PC-3 (cell line): ENCODE measurements at places on chromosomes 6 and 20. TPM values are rescaled to one million over a fixed set of nuclear protein-coding genes. Genes with fewer than 3 reads are reported as not detected.

GRCh38 chr6:25682324-25682723 is 30.3 kb downstream of the SCGN start:
- no peaks in the 10 kb centered on the region for H3K36me3 ChIP-seq
- no peak for DNase-seq
- H3K4me3 ChIP-seq, result no peak overlapping the region
- peaks cover 80% of the 10 kb centered on the region for H3K27me3 ChIP-seq
- H3K4me1 ChIP-seq, result no peaks in the 10 kb centered on the region

- H3K4me1 ChIP-seq, result peaks cover 19% of the 10 kb centered on the region
- DNase-seq, result no peak
- no peak overlapping the region for H3K27ac ChIP-seq
- H3K36me3 ChIP-seq, result no peaks in the 10 kb centered on the region
Observed at GRCh38 chr6:119449331-119450156, 100.0 kb upstream of the MAN1A1 start.

Gene ADGRF5
- 0.75 and 1.6 TPM in 2 replicates for total RNA-seq

GRCh38 chr6:11207199-11207968 is 25.1 kb downstream of the NEDD9 start:
- peak; percentile 98 for DNase-seq
- H3K4me3 ChIP-seq, result peak overlapping the region; percentile 56; the same call in 1 of the 2 replicates
- H3K4me1 ChIP-seq, result peaks cover 46% of the 10 kb centered on the region
- H3K36me3 ChIP-seq, result no peaks in the 10 kb centered on the region

DNA sequence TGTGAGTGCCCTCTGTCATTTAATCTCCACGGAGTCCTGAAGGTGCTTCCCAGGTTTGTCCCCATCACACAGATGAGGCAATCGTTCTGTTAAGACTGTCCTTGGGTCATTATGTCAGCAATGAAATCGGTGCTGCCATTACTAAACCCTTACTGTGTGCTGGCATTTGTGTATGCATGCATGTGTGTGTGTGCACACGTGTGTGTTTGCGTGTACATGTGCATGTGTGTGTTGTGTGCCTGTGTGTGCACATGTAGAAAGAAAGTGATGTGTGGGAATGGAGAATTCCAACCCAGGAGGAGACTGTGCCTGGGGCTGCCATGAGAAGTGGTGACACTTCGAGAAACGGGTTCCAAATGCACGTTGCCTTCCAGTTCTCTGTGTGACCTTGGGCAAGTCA is 110.3 kb downstream of the CDH26 start:
- H3K27me3 ChIP-seq, result peaks cover 78% of the 10 kb centered on the region
- no peak overlapping the region for H3K27ac ChIP-seq
- H3K4me1 ChIP-seq, result peaks cover 9% of the 10 kb centered on the region; the same call in 1 of the 2 replicates
- H3K4me3 ChIP-seq, result no peak overlapping the region

Gene MOCS3
- total RNA-seq, result 11.3 and 13.4 TPM in 2 replicates

- peaks cover 3% of the 10 kb centered on the region; the same call in 1 of the 2 replicates for H3K36me3 ChIP-seq
- no peak overlapping the region for H3K4me3 ChIP-seq
- no peaks in the 10 kb centered on the region for H3K27me3 ChIP-seq
- H3K4me1 ChIP-seq, result no peaks in the 10 kb centered on the region
Observed at GRCh38 chr20:57664476-57664875, 44.2 kb upstream of the ZBP1 start.

DNA sequence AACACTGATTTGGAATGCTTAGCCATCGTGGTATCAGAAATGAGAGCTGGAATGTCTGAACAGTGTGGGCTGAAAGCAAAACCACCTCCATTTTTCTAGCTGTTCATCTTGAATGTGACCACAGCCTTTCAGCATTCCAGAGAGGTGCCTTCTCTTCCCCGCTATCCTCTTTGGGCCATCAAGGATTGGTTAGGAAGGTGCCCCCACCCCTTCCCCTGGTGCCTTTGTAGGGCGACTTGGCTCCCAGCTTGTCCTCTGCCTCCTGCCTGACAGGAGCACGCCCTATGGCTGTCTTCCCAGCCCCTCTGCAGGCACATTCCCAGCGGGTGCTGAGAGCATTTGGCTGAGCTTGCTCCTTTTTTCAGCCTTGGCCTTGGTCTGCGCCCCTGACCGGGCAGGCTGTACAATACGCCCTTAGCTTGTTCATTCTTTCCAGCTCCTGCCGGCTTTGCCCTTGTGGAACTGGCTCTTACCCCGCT is 97.5 kb downstream of the ARMC2 start:
- H3K27ac ChIP-seq, result no peak overlapping the region
- H3K4me3 ChIP-seq, result no peak overlapping the region
- H3K27me3 ChIP-seq, result no peaks in the 10 kb centered on the region
- H3K4me1 ChIP-seq, result peaks cover 12% of the 10 kb centered on the region
- no peaks in the 10 kb centered on the region for H3K36me3 ChIP-seq
- no peak for DNase-seq

DNA sequence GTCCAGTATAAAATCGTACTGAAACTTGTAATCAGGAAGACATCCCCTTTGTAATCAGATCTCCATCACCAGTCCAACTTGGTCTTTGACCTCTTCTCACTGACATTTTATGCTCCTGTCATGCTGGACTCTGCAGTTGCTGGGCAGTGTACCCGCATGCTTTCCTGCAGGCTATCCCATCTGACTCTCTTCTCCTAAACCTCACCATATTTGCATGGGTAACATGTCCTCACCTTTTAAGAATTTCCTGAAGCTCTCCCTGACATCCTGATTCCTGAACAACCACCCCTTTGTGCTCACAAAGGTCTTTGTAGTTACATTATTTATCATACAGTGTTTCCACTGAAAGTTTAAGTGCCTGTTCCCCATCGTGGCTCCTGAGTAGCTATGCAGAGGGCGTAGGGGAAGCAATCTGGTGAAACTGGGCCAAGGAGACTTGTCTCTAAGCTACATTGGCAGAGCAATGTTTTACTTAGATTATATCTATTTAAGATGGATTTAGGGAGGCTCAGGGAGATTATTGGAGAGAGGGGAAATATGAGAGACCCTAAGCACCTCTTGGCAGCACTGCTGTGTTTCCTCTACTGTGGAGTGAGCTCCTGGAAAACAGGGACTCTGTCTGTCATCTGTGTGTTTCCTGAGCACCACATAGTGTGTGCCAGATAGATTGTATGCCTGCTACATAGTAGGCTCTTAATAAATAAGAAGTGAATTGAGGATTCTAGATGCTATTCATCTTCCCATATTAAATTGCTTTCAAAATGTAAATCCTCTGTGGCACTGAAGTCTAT is 124.0 kb downstream of the LAMA2 start:
- DNase-seq, result no peak
- no peaks in the 10 kb centered on the region for H3K4me1 ChIP-seq
- H3K4me3 ChIP-seq, result no peak overlapping the region
- no peak overlapping the region for H3K27ac ChIP-seq
- no peaks in the 10 kb centered on the region; the same call in 1 of the 2 replicates for H3K27me3 ChIP-seq

GRCh38 chr6:66849843-66850242 is 1142.8 kb upstream of the EYS start:
- no peak overlapping the region for H3K4me3 ChIP-seq
- H3K27ac ChIP-seq, result 0 out of 2 replicates have a peak overlapping the region, but pooled peaks have one; percentile 8
- H3K4me1 ChIP-seq, result peaks cover 18% of the 10 kb centered on the region
- DNase-seq, result peak; percentile 71
- no peaks in the 10 kb centered on the region for H3K27me3 ChIP-seq

Gene OOEP
- total RNA-seq, result not detected in 2 replicates

Gene DYNLT2
- total RNA-seq, result 0.51 and 1.5 TPM in 2 replicates

Gene MMP24
- total RNA-seq, result 0.52 and 0.91 TPM in 2 replicates

Gene ENPP5
- 0.04 TPM in 1 of 2 replicates, not detected in the other for total RNA-seq

- H3K36me3 ChIP-seq, result no peaks in the 10 kb centered on the region
- H3K27ac ChIP-seq, result 0 out of 2 replicates have a peak overlapping the region, but pooled peaks have one; percentile 14
- DNase-seq, result peak; percentile 73
- peaks cover 35% of the 10 kb centered on the region for H3K4me1 ChIP-seq
- no peak overlapping the region for H3K4me3 ChIP-seq
Observed at GRCh38 chr6:18990059-18990978, 603.2 kb downstream of the RNF144B start.

Gene RAB44
- not detected in 2 replicates for total RNA-seq

Gene OXT
- not detected in 2 replicates for total RNA-seq

Gene ISM1
- total RNA-seq, result not detected in 2 replicates

DNA sequence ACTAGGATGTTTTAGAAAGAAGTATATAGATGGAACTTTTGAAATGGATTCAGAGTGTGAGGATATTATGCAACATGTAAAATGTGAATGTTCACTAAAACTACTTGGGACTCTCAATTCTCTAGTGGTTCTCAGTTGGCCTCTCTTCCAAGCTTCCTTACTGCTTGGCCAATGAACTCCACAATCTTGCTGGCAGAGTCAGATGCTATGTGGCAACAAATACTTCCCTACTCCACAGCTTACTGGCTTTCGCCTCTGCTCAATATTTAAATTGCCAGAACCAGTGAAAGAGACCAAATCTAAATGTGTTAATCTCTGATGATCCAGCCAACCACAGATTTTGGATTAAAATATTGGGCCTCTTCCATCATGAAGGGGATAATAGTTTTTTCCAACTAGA is 138.4 kb downstream of the HTR1B start:
- no peaks in the 10 kb centered on the region for H3K4me1 ChIP-seq
- H3K36me3 ChIP-seq, result no peaks in the 10 kb centered on the region
- H3K27me3 ChIP-seq, result no peaks in the 10 kb centered on the region
- no peak overlapping the region for H3K4me3 ChIP-seq
- DNase-seq, result no peak
- no peak overlapping the region for H3K27ac ChIP-seq

Gene GLP1R
- not detected in 2 replicates for total RNA-seq

DNA sequence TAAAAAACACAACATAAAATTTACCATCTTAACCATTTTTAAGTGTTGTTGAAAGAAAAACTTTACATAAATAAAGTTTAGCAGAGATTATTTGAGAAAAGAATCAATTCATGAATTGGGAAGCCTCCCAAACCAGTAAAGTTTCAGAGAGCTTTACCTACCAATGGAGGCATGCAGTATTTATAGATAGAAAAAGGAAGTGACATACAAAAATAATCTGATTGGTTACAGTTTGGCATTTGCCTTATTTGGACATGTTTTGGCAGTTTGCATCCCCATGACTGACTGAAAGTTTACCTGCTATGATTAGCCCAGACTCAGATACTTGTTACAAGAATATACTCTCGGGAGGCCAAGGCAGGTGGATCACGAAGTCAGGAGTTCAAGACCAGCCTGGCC is 3.7 kb upstream of the CMTR1 start:
- no peak overlapping the region for H3K27ac ChIP-seq
- no peak overlapping the region for H3K4me3 ChIP-seq
- H3K36me3 ChIP-seq, result no peaks in the 10 kb centered on the region
- peaks cover 12% of the 10 kb centered on the region; the same call in 1 of the 2 replicates for H3K4me1 ChIP-seq
- DNase-seq, result no peak

Gene ANGPT4
- total RNA-seq, result not detected in 2 replicates

DNA sequence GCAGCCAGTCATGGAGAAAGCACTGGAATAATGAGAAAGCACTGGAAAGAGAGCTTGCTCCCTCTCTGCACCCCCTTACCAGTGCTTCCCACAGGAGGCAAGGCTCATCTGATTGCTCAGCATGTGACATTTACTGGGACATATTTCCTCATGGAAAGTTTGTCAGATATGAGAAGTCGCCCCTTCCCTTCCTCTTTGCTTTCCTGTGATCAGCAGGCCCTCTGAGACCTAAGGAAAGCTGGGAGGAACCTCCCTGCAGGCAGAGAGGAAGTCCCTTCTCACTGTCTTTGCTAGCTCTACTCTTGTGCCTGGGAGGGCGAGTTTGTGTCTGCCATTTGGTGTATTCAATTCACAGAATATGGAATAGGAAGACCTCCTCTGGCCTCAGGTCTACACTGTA is 283.8 kb downstream of the ALDH8A1 start:
- H3K27me3 ChIP-seq, result no peaks in the 10 kb centered on the region
- no peak overlapping the region for H3K27ac ChIP-seq
- H3K4me1 ChIP-seq, result no peaks in the 10 kb centered on the region
- no peak for DNase-seq

Gene COL21A1
- total RNA-seq, result 0.35 and 1.0 TPM in 2 replicates

Gene SNX21
- total RNA-seq, result 90.1 and 108 TPM in 2 replicates

GRCh38 chr6:16420337-16420714 is 181.9 kb downstream of the GMPR start:
- no peak overlapping the region for H3K4me3 ChIP-seq
- no peaks in the 10 kb centered on the region for H3K27me3 ChIP-seq
- no peaks in the 10 kb centered on the region for H3K36me3 ChIP-seq
- peaks cover 14% of the 10 kb centered on the region for H3K4me1 ChIP-seq

DNA sequence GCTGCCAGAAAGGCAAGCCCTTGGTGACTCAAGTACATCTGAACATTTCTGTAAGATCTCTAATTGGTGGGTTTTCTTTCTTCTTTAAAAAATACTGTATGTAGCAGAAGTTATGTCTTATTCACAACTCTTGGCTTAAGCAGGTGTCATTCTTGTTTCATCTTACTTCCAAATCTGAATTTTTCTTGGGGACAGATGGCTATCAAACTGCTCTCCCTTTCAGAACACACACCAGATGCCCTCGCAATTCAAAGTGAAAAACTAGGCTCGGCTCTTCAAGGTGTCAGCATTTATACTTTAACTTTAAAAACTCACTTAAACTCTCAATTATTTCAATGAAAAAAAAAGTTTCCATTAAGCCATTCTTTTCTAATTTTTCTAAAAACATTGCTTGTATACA is 49.7 kb downstream of the PAK5 start:
- H3K27me3 ChIP-seq, result peaks cover 69% of the 10 kb centered on the region
- DNase-seq, result no peak
- no peak overlapping the region for H3K27ac ChIP-seq
- no peaks in the 10 kb centered on the region for H3K36me3 ChIP-seq

GRCh38 chr6:122130026-122130348 is 269.5 kb upstream of the HSF2 start:
- no peak for DNase-seq
- H3K27ac ChIP-seq, result no peak overlapping the region
- no peaks in the 10 kb centered on the region for H3K27me3 ChIP-seq
- H3K4me3 ChIP-seq, result no peak overlapping the region

DNA sequence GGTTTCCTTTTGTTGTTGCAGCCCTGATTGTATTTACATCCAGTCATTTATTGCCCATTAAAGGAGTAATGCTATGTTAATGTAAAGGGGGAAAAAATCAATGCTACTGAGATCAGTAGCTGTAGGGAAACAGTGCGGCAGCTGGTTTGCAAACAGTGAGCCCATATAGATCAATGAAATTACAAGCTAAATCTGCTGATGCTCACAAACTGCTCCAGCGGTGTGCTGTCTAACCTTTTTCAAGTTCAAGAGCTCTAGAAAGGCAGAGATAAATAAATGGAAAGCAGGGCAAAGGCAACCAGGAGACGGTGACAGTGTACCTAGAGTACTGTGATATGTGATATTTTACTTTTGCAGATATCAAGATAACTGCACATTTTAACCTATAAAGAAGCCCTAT is 449.0 kb upstream of the MMS22L start:
- H3K36me3 ChIP-seq, result no peaks in the 10 kb centered on the region
- no peak overlapping the region for H3K4me3 ChIP-seq
- DNase-seq, result no peak
- H3K27ac ChIP-seq, result no peak overlapping the region

- H3K27me3 ChIP-seq, result no peaks in the 10 kb centered on the region
- H3K4me1 ChIP-seq, result peaks cover 10% of the 10 kb centered on the region
- H3K36me3 ChIP-seq, result no peaks in the 10 kb centered on the region
- no peak for DNase-seq
- no peak overlapping the region for H3K4me3 ChIP-seq
Observed at GRCh38 chr6:22668717-22669116, 99.4 kb downstream of the HDGFL1 start.

Gene SNAP25
- not detected in 2 replicates for total RNA-seq

Gene CTCFL
- not detected in 2 replicates for total RNA-seq

Gene UBD
- not detected in 2 replicates for total RNA-seq

GRCh38 chr6:88870717-88871330 is 92.6 kb downstream of the RNGTT start:
- H3K27ac ChIP-seq, result no peak overlapping the region
- H3K4me1 ChIP-seq, result peaks cover 29% of the 10 kb centered on the region
- H3K36me3 ChIP-seq, result no peaks in the 10 kb centered on the region
- no peak overlapping the region for H3K4me3 ChIP-seq
- no peaks in the 10 kb centered on the region for H3K27me3 ChIP-seq
- DNase-seq, result peak; percentile 73
